ENCODE measurements at places on chromosomes 3 and 15.

DNA sequence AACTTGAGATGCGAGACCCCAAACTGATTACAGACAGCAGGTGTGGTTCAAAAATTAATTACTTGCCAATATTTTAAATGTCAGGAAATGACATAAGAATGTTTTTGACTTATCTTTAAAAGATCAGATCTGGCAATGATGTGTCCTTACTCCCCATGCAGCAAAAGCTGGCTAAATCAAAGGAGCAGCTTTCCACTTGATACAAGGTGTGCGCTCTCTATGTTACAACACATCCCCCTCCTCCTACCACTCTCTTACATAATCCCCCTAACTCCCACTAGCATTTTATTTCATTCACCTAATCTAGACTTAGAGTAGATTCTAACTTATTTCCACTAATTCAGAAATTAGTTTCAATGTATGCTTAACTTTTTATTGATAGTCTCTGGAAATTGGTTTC is 609.0 kb downstream of the GRM7 start:
- no peak for DNase-seq

DNA sequence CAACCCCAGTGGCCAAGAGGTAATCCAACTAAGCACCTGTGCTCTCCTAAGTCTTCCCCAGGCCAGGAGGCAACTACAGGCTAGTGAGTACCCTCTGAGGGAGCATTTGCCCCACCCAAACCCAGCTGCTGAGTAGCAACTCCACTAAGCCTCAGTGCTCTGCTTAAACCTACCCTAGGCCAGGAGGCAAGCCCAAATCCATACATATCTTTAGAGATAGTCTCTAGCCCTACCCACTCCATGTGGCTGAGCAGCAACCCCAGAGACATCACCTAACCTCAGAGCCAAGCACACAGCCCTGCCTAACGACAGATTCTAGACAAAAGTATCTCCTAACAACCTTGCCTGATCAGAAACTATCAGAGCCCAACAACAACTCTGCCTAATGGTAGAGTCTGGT is 132.8 kb upstream of the TTC14 start:
- DNase-seq: no peak

DNA sequence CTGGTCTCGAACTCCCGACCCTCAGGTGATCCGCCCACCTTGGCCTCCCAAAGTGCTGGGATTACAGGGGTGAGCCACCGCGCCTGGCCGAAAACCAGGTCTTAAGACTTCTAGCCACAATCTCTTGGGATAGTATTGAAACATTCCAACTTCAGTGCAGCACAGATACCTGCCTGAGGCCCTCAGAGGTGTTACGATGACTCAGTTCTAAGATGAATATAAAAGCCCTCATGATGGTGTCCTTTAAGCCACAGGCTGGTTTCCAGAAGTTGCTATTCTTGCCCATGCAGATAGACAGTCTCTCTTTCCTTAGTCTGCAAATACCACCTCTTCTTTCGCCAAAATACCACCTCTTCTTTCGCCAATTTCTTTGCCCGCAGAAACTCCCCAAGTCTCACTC is 69.0 kb downstream of the RARB start:
- DNase-seq: no peak

- DNase-seq: peak; percentile 11
Measured at GRCh38 chr15:69298697-69299441, at the start of gene PAQR5. PAQR5 (plus strand) TSS chr15:69298912; CDS start chr15:69360081, 61,169 bp downstream.

- no peak for DNase-seq
Measured at GRCh38 chr3:27134171-27134796, 234.9 kb downstream of the NEK10 start.

- DNase-seq: peak; percentile 2
Measured at GRCh38 chr3:135229018-135229495, 434.0 kb downstream of the EPHB1 start.

DNA sequence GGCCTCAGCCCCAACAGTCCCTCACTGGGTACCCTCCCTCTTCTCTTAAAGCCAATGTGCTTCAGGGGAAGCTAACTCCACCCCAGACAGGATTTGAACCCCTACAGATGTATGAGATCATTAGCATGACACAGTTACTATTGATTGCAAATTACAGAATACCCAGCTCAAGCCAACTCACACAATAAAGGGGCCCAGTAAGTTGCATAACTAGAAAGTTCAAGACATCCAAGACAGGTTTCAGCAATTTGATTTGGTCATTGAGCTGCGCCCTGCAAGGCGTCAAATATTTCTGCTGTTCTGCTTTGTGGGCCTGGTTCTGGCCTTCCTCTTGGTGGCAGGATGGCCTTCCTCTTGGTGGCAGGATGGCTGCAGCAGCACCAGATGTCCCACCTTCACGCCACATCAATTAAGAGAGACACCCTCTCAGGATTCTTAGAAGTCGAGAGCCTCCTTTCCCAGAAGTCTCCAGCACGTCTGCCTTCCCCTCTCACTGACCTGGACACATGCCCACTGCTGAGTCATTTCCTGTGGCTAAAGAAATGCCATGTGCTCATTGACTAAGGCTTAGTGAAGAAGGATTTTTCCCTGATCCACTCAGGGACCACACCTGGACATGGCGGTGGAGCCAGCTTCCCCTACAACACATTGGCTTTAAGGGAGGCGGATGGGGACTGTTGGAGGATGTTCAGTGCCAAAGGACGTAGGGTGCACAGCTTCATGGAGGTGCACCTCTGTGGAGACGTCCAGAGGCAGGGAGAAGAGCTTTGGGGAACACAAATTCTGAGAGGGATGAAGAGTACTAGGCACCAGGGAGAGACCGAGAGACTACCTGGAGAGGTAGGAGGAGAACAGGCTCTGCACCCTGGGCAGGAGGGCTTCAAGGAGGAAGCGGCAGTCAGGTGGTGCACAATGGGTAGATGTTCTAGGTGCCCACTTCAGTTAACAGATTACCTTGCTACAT is 49.1 kb downstream of the DNASE1L3 start:
- no peak for DNase-seq

DNA sequence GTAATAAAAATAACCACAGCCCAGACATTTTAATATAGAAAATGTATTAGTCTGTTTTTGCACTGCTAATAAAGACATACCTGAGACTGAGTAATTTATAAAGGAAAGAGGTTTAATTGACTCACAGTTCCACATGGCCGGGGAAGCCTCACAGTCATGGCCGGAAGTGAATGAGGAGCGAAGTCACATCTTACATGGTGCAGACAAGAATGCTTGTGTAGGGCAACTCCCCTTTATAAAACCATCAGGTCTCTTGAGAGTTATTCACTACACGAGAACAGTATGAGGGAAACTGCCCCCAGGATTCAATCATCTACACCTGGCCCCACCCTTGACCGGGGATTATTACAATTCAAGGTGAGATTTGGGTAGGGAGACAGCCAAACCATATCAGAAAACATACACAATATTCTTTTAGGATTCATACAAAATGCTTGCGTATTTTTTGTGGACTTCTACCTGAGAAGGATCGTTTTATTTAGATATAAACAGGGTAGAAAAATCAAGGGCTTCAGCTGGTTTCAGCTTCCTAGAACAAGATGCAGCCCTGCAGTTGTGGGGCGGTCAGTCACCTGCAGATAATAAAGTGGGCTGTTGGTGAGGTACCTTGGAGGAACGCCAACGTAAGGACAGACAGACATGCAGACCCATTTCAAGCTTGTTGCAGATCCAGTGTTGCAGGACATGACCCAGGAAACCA is 101.9 kb downstream of the TNIK start:
- DNase-seq: no peak

GRCh38 chr3:139357899-139358298 is 14.1 kb downstream of the MRPS22 start:
- DNase-seq: no peak

- DNase-seq: no peak
Measured at GRCh38 chr15:74873756-74874424, 725 bp upstream of the SCAMP2 start.
